Suprapubic skin (tissue), 4 donors: ENCODE measurements at places on chromosomes 3 and 15.

GRCh38 chr15:94620632-94621031 lies 389.3 kb downstream of the MCTP2 start:
- H3K27me3 ChIP-seq: peaks cover 3% of the 10 kb centered on the region
- no peak for DNase-seq
- no peaks in the 10 kb centered on the region for H3K4me1 ChIP-seq
- no peak overlapping the region for H3K27ac ChIP-seq
- no peak overlapping the region for H3K4me3 ChIP-seq
- H3K36me3 ChIP-seq: no peaks in the 10 kb centered on the region

DNA sequence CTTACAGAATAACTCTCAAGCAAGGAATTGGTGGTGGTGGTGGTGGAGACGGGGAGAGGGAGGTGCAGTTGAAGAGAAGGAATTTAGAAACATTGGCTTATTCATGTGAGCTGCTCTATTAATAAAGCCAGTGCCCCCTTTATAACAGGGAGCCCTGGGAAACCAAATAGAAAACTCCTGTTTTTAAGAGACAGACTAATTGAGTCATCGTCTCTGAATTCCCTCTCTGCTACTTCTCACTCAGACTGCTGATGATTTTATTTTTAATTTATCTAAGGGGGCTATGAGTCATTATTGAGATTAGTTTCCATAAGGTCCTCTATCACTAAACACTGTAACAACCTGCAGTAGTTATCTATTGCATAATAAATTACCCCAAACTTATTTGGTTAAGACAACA lies 145.9 kb upstream of the GALNT15 start:
- H3K4me3 ChIP-seq: no peak overlapping the region
- no peak for DNase-seq
- no peaks in the 10 kb centered on the region for H3K27me3 ChIP-seq
- no peak overlapping the region for H3K27ac ChIP-seq
- no peaks in the 10 kb centered on the region for H3K4me1 ChIP-seq
- no peaks in the 10 kb centered on the region for H3K36me3 ChIP-seq

- H3K27ac ChIP-seq: no peak overlapping the region
- H3K4me3 ChIP-seq: no peak overlapping the region
- no peaks in the 10 kb centered on the region for H3K4me1 ChIP-seq
These were observed 24.1 kb downstream of the TOPAZ1 start for GRCh38 chr3:44265815-44266214.

DNA sequence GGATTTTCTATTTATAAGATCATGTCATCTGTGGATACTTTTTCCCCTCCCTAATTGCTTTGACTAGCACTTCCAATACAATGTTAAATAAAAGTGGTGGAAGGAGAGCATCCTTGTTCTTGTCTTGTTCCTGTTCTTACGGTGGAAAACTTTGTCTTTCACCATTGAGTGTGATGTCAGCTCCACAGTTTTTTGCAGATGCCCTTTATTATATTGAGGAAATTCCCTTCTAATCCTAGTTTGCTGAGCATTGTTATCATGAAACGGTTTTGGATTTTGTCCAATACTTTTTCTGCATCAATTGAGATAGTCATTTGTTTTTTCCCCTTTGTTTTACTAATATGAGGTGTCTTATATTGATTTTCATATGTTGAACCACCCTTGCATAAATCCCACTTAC lies 19.9 kb upstream of the IL20RB start:
- no peak overlapping the region for H3K27ac ChIP-seq
- H3K4me3 ChIP-seq: no peak overlapping the region
- peaks cover 53% of the 10 kb centered on the region for H3K4me1 ChIP-seq
- no peak for DNase-seq
- H3K36me3 ChIP-seq: peaks cover 17% of the 10 kb centered on the region

DNA sequence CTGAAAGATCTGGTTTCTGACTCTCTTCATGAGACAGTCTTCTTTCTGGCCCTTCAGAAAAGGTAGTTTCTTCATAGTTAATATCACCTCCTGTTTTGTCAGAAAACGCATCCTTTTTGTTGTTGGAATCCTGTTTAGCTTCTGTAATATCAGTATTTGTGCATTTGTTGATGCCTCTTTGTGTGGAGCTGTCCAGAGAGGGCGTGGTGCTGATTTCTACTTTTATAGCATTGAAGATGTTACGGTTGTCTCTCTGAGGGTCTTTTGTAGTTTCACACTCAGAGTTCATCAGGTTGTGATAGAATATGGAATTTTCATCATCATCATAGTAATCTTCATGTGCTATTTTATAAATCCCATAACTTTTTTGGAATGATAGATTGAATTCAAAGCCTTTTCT lies 8.9 kb downstream of the GPR149 start:
- H3K4me3 ChIP-seq: no peak overlapping the region
- no peaks in the 10 kb centered on the region for H3K36me3 ChIP-seq
- no peaks in the 10 kb centered on the region for H3K27me3 ChIP-seq

- no peak overlapping the region for H3K27ac ChIP-seq
- no peaks in the 10 kb centered on the region for H3K4me1 ChIP-seq
- no peak for DNase-seq
- H3K4me3 ChIP-seq: no peak overlapping the region
- no peaks in the 10 kb centered on the region for H3K27me3 ChIP-seq
- no peaks in the 10 kb centered on the region for H3K36me3 ChIP-seq
These were observed 295.2 kb upstream of the THBS1 start for GRCh38 chr15:39285663-39286062.

DNA sequence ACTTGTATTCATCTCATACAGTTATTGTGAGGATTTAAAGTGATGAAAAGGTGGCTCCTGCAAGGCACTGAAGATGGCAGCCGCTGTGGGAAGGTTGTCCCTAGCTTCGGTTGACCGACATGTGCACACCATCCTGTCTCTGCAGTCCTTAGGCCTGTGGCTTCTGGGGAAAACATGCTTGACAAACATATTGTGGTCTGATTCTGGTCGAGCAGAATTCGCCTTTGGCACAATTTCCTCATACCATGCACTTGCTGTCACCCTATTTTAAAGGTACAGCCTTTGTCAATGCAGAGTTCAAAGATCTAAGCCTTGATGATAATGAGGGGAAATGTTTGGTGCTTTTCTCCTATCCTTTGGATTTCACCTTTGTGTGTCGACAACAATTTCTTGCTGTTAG lies 50.9 kb downstream of the PRICKLE2 start:
- no peak overlapping the region for H3K27ac ChIP-seq
- no peaks in the 10 kb centered on the region for H3K36me3 ChIP-seq
- no peak overlapping the region for H3K4me3 ChIP-seq
- DNase-seq: no peak
- no peaks in the 10 kb centered on the region for H3K27me3 ChIP-seq

DNA sequence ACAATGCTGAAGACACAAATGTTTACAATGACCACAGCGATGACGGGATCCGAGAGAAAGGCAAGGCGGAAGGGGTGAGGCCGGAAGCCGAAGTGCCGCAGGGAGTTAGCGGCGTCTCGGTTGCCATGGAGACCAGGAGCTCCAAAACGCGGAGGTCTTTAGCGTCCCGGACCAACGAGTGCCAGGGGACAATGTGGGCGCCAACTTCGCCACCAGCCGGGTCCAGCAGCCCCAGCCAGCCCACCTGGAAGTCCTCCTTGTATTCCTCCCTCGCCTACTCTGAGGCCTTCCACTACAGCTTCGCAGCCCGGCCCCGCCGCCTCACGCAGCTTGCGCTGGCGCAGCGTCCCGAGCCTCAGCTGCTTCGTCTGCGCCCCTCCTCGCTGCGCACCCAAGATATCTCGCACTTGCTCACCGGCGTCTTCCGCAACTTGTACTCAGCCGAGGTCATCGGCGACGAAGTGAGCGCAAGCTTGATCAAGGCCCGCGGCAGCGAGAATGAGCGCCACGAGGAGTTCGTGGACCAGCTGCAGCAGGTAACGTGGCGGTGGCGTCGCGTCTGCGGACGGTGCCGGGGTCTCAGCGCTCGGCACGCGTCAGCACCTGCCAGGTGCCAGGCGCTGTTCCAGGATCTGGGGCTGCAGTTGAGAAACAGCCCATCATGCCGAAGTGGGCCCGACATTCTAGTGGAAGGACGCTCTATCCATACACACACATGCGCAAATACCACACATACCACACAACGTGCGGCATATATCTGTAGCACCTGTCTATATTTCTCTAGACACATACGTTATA lies at the start of gene DLEC1:
Gene DLEC1, plus strand, starts transcription at position 108 of the 798 bp plus-strand sequence. Its CDS starts 18 bp downstream, at position 126.
- peak within 1 kb of the TSS; percentile 54 for H3K4me3 ChIP-seq
- no peaks in the 10 kb centered on the region for H3K27me3 ChIP-seq

DNA sequence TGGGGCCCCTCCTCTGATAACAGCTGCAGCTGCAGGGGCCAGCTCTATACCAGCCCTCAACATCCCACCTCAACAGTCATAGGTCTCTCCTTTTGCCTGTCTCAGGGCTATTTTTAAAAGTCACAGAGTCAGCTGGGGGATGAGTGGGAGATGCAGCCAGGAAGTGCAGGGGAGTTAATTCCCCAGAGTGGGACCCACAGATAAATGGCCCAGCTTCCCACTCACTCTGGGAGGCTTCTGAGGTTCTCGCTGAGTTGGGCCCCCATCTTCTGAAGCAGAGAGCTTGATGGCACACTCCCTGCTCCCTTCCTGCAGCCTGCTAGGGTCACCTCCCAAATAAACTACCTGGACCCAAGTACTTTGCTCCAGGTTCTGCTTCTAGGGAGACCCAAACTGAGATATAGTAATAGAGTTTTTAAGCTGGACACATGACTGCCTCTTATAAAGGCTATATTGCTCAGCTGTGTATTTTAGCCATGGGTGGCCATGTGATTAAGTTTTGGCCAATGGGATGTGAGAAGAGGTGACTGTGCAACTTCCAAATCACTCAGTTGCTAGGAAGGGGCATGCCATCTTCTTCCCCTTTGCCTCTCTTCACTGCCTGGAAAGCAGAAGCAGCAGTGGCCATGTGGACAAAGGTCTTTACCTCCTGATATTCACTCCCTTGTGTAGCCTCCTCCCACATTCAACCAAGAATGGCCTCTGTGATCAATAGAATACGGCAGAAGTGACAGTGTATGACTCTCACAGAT lies 15.5 kb upstream of the VIPR1 start:
- no peak overlapping the region for H3K27ac ChIP-seq
- H3K36me3 ChIP-seq: no peaks in the 10 kb centered on the region
- no peak for DNase-seq
- H3K4me1 ChIP-seq: peaks cover 20% of the 10 kb centered on the region

- no peak for DNase-seq
- H3K36me3 ChIP-seq: no peaks in the 10 kb centered on the region
- no peak overlapping the region for H3K27ac ChIP-seq
- H3K4me1 ChIP-seq: no peaks in the 10 kb centered on the region
These were observed 345.3 kb upstream of the POU1F1 start for GRCh38 chr3:87621667-87622066.

DNA sequence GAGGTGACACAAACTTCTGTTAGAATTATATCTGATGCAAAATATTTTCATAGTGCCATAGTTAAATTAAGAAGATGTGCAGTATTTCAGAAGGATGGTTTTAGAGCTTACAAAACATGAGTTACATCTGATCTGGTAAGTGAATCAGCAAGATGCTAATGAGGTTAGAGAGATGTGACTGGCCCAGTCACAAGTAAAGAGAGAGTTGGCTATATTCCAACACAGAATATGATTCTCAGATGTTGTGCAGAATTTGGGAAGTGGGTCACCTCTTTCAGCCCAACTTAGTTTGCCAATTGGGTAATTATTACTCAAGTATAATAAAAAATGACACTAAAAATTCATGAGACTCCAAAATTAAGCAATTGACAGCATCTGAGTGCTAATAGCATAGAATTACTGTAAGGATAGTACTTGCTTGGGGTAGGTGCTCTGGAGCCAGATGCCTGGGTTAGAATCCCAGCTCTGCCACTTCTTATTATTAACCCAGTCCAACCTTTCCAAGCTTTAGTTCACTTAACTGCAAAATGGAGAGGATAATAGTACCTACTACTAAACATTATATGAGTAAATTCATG lies 30.8 kb downstream of the P2RY1 start:
- no peaks in the 10 kb centered on the region for H3K36me3 ChIP-seq
- H3K4me1 ChIP-seq: peaks cover 5% of the 10 kb centered on the region
- H3K27me3 ChIP-seq: no peaks in the 10 kb centered on the region
- H3K4me3 ChIP-seq: no peak overlapping the region

- H3K4me1 ChIP-seq: peaks cover 11% of the 10 kb centered on the region
- no peak for DNase-seq
- H3K4me3 ChIP-seq: no peak overlapping the region
- H3K27ac ChIP-seq: no peak overlapping the region
These were observed 31.4 kb upstream of the TIPARP start for GRCh38 chr3:156642750-156643728.

DNA sequence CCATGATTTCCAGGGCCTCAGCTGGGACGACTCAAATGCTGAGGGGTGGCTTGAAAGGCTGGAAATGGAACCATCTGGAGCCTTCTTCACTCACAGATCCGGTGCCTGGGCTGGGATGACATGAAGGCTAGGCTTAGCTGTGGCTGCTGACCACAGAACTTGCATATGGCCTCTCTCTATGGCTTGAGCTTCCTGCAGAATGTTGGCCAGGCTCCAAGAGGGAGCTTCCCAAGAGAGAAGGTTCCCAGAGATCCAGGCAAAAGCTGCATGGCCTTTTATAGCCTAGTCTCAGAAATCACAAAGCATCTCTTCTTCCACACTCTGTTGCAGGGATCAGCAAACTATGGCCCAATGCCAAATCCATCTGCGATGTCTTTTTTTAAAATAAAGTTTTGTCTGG lies 44.8 kb downstream of the GATM start:
- no peaks in the 10 kb centered on the region for H3K27me3 ChIP-seq
- no peaks in the 10 kb centered on the region for H3K36me3 ChIP-seq
- no peak overlapping the region for H3K27ac ChIP-seq
- no peak for DNase-seq
- H3K4me1 ChIP-seq: no peaks in the 10 kb centered on the region
- no peak overlapping the region for H3K4me3 ChIP-seq
